ENCODE measurements at places on chromosomes 1 and 21. TPM values are rescaled to one million over a fixed set of nuclear protein-coding genes. Genes with fewer than 3 reads are reported as not detected.

- H3K27ac ChIP-seq = no peak overlapping the region
- no peaks in the 10 kb centered on the region for H3K27me3 ChIP-seq
- no peaks in the 10 kb centered on the region for H3K36me3 ChIP-seq
- no peak for DNase-seq
- H3K4me3 ChIP-seq = no peak overlapping the region
Observed at GRCh38 chr1:101444381-101444780, 207.6 kb downstream of the S1PR1 start.

- H3K27ac ChIP-seq = no peak overlapping the region
- DNase-seq = no peak
- H3K36me3 ChIP-seq = peaks cover 10% of the 10 kb centered on the region
- no peak overlapping the region for H3K4me3 ChIP-seq
Observed at GRCh38 chr1:65054481-65054880, 88.1 kb upstream of the JAK1 start.

GRCh38 chr1:31396633-31397351 lies 16.2 kb upstream of the SERINC2 start:
- DNase-seq = no peak
- H3K4me3 ChIP-seq = no peak overlapping the region
- no peak overlapping the region for H3K27ac ChIP-seq

OPRD1 gene
- polyA plus RNA-seq = 0.02 TPM

DNA sequence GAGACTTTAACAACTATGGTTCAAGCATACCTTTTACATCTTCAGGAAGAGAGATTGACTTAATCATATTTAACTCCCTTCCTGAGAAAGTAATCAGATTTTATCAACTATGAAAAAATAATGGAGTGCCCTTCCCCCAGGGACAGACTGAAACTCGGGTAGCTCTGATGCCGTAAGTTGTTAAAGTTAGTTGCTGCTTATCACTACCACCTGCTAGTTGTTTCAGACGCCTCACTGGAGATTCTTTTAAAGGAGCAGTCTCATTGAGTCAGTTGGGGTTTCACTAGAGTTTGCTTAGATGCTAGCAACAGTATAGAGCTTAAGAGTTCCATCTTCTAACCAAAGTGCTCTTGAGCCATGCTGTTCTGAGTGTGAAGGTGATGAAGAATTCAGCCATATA lies 17.0 kb upstream of the TRAF5 start:
- no peak overlapping the region for H3K27ac ChIP-seq
- no peak for DNase-seq
- no peaks in the 10 kb centered on the region for H3K4me1 ChIP-seq

HSD3B2 gene
- not detected for polyA plus RNA-seq

- H3K4me3 ChIP-seq = no peak overlapping the region
- peaks cover 10% of the 10 kb centered on the region for H3K4me1 ChIP-seq
- H3K27me3 ChIP-seq = no peaks in the 10 kb centered on the region
- H3K36me3 ChIP-seq = peaks cover 11% of the 10 kb centered on the region
- no peak overlapping the region for H3K27ac ChIP-seq
- no peak for DNase-seq
Observed at GRCh38 chr1:172585348-172585747, 52.4 kb downstream of the SUCO start.

GNG12 gene
- polyA plus RNA-seq = not detected

- H3K36me3 ChIP-seq = no peaks in the 10 kb centered on the region
- H3K27ac ChIP-seq = no peak overlapping the region
- no peak overlapping the region for H3K4me3 ChIP-seq
- no peak for DNase-seq
Observed at GRCh38 chr1:27237112-27237511, 2.7 kb downstream of the WDTC1 start.

GRCh38 chr1:21284206-21285054 lies 5.8 kb downstream of the ECE1 start:
- H3K27ac ChIP-seq = no peak overlapping the region
- DNase-seq = no peak
- H3K27me3 ChIP-seq = no peaks in the 10 kb centered on the region
- H3K36me3 ChIP-seq = no peaks in the 10 kb centered on the region

DNA sequence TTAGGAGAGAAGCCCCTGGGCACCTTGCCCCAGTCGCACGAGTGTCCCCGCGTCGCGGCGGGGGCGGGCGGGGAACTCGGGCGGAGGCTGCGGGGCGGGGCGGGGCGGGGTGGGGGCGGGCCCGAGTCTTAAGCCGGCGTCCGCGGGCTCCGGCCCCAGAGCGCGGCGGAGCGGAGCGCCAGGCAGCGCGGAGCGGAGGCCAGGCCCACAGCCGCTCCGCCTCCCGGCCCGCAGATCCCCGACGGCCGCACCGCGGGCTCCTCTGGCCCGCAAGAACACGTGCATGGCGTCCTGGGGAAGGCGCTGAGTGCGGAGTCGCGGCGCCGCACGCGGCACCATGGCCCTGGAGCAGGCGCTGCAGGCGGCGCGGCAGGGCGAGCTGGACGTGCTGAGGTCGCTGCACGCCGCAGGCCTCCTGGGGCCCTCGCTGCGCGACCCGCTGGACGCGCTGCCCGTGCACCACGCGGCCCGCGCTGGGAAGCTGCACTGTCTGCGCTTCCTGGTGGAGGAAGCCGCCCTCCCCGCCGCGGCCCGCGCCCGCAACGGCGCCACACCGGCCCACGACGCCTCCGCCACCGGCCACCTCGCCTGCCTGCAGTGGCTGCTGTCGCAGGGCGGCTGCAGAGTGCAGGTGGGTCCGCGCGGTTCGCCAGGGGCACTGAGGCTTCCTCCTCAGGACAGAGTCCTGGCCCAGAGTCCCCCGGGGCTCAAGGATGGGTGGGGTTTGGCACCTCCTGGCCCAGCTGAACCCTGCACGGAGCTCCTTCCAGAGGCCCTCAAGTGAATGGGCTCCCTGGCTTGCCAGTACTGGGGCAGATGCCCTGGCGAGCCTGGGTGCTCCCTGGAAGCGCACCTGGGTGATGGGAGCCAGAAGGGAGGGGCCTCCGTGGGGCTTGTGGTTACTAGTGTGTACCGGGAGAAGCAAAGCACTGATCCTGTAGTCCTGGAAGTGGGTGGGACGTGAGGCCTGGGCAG lies at the start of gene ESPN:
ESPN (plus strand) TSS at position 158 of the 975 bp plus-strand sequence; CDS start at position 338, 180 bp downstream.
- no peak within 1 kb of the TSS for H3K27ac ChIP-seq
- H3K4me1 ChIP-seq = peaks cover 15% of the 10 kb centered on the region
- peak within 1 kb of the TSS; percentile 32 for H3K4me3 ChIP-seq
- no peak for DNase-seq
- no peaks in the 10 kb centered on the region for H3K36me3 ChIP-seq
- H3K27me3 ChIP-seq = peaks cover 40% of the 10 kb centered on the region

ZNF648 gene
- not detected for polyA plus RNA-seq

DNA sequence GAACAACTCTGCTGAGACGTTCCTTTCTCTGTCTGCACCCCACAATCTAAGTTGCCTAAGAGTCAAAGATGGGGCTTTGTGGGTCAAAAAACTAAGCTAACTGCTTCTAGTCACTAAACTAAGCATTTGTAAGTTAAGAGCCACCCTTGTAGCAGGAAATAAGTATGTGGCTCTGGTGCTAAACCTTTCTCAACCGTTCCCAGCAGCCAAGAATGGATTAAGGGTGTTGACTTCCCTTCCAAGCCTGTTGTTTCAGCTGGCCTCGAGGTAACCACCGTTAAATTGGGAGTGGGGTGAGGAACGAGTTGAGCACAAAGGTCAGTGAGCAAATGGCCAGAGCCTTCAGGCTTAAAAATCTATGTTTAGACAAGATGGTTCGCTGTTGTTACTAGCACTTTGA lies 169.1 kb downstream of the TRIM33 start:
- H3K27me3 ChIP-seq = no peaks in the 10 kb centered on the region
- no peaks in the 10 kb centered on the region for H3K36me3 ChIP-seq
- H3K27ac ChIP-seq = peak overlapping the region; percentile 62
- peaks cover 64% of the 10 kb centered on the region for H3K4me1 ChIP-seq

DNA sequence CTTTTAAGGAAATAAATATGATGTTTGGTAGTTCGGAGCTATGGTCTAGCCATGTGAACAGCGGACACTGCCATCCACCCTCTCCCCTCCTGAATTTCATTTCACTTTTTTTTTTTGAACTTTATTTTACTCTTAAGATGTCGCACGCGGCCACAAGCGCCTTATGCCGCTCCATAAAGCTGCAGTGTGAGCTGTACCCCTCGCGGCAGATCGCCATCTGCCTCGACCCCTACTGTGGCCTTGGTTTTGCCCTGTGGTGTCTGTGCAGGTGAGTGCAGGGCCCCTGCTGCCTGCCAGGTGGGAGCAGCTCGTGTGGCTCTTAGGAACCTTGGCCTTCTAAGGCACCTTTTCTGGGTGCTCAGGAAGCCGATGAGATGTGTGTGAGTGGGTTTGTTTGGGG lies 48.1 kb downstream of the S100B start:
- H3K27ac ChIP-seq = no peak overlapping the region
- H3K4me1 ChIP-seq = peaks cover 85% of the 10 kb centered on the region
- H3K4me3 ChIP-seq = no peak overlapping the region

- H3K27me3 ChIP-seq = no peaks in the 10 kb centered on the region
- H3K4me3 ChIP-seq = no peak overlapping the region
- no peak for DNase-seq
- H3K36me3 ChIP-seq = no peaks in the 10 kb centered on the region
Observed at GRCh38 chr1:73820843-73821242, 377.1 kb downstream of the LRRIQ3 start.

- DNase-seq = no peak
- H3K36me3 ChIP-seq = peaks cover 4% of the 10 kb centered on the region
- no peaks in the 10 kb centered on the region for H3K27me3 ChIP-seq
- H3K4me3 ChIP-seq = no peak overlapping the region
Observed at GRCh38 chr1:9701665-9702064, 50.1 kb downstream of the PIK3CD start.

GRCh38 chr21:27569091-27569490 lies 602.2 kb upstream of the ADAMTS5 start:
- H3K4me3 ChIP-seq = no peak overlapping the region
- H3K27me3 ChIP-seq = no peaks in the 10 kb centered on the region
- no peaks in the 10 kb centered on the region for H3K4me1 ChIP-seq
- no peak for DNase-seq

GRCh38 chr1:116346943-116347673 lies 25.9 kb upstream of the ATP1A1 start:
- H3K27ac ChIP-seq = no peak overlapping the region
- no peak for DNase-seq
- no peaks in the 10 kb centered on the region for H3K27me3 ChIP-seq
- peaks cover 59% of the 10 kb centered on the region for H3K4me1 ChIP-seq

ADGRB2 gene
- 0.24 TPM for polyA plus RNA-seq

DNA sequence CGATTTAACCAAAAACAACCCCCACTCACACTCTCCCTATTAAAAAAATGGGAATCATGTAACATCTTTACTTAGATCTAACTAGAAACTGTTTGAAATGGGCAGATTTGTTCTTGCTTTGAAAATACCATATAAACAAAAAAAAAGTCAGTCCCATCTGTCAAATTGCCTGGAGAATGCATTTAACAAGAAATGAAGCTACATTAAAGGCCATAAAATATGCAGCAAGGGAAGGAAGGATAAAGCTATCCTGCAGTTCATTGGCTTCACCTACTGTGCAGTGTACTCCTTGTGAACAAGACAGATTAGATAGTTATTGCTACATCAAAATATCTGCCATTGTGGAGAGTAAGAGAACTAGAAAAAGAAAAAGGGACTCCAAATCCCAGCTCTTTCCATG lies 160.5 kb downstream of the LRRC7 start:
- no peak overlapping the region for H3K27ac ChIP-seq
- H3K36me3 ChIP-seq = no peaks in the 10 kb centered on the region
- no peaks in the 10 kb centered on the region for H3K4me1 ChIP-seq
- no peaks in the 10 kb centered on the region for H3K27me3 ChIP-seq
- no peak overlapping the region for H3K4me3 ChIP-seq

AMY2A gene
- not detected for polyA plus RNA-seq

DNA sequence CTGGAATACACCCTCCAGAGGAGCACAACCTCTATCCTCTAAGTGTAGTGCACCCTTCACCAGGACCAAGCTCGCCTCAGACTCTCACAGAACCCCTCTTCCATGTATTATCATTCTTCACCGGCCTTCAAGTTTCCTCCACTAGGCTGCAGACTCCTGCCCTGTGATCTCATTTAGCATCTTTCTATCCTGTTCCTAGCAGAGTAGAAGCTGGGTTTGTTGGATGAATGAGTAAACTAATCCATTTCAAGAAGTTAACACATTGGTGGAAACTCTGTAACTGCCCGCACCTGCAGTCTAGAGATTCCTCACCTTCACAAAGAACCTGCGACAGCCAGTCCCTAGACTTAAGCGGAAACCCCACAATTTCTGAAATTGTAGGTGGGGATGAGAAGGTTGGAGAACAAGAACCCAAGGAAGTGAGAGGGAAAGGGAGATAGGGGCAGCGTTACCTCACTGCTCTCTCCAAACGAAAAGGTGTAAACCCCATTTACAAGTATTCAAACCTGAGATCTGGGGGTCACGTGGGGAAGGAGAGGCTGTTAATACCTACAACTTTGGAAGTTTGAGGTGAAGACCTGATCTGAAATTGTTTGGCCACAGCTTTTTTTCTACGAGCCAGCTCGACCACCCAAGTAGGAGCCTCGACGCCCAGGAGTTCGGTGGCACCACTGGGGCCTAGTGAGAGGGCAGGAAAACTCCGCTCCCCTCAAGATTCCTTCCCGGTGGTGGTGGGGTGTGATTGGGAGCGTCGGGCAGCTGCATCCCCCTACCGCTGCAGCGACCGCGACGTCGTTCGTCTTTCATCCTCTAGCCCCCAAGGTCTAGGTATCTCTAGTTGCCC lies 1.2 kb downstream of the PTPN14 start:
- H3K27ac ChIP-seq = no peak overlapping the region
- H3K36me3 ChIP-seq = no peaks in the 10 kb centered on the region
- no peak overlapping the region for H3K4me3 ChIP-seq
- no peak for DNase-seq
- peaks cover 21% of the 10 kb centered on the region for H3K27me3 ChIP-seq

CSF1 gene
- 5.6 TPM for polyA plus RNA-seq

DNA sequence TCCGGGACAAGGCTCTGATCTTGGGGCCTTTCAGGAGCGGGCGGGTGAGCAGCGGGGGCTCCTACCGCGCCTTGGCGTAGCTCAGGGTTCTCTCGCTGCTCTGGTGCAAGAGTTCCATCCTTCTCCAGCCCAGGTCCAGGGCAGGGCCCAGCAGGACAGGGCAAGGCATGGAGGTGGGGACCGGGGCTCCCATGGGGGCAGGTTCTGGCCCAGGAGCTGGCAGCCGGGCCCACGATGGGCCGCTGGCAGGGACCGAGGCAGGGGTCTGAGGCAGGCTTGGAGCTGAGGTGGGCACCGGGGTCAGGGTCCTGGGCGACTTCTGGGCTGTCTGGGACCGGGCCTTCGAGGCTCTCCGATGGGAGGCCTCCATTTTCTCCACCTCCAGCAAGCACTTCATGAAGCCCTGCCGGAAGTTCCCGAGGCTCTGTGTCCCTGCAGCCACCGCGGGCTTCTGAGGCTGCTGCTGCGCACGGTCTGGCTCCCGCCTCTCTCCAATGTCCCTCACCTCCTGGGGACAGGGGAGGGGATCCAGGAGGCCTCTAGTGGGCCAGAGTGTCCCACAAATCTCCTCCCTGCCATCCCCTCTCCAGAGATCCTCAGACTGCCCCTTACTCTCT lies 27.6 kb downstream of the SPATA21 start:
- no peak for DNase-seq
- no peaks in the 10 kb centered on the region for H3K36me3 ChIP-seq
- H3K27ac ChIP-seq = no peak overlapping the region
- H3K4me1 ChIP-seq = no peaks in the 10 kb centered on the region
- H3K4me3 ChIP-seq = no peak overlapping the region

Data from CD8-positive, alpha-beta memory T cell (primary cell).